ENCODE measurements at places on chromosomes 6 and 20.

GRCh38 chr6:125174626-125175025 lies 21.1 kb downstream of the TPD52L1 start:
- DNase-seq, result no peak

- DNase-seq, result no peak
Observed at GRCh38 chr20:25863536-25864325, 167.1 kb upstream of the ZNF337 start.

- no peak for DNase-seq
Observed at GRCh38 chr6:119521251-119521650, 171.7 kb upstream of the MAN1A1 start.

DNA sequence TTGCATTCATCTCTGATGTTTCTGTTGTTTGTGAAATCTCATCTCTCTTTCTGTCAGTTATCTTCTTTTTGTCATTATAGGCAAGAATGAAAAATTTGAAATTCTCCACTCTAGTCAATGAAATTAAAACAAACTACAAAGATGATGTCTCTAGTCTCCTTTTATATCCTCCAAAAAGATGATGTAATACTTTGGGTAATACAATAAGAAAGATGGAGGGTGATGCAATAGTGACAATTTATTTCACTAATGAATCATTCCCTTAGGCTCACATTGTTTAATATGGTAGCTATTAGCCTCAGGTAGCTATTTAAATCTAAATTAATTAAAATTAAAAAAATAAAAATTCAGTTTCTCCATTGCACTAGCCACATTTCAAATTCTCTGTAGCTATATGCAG lies 145.4 kb downstream of the UST start:
- DNase-seq, result peak; percentile 6

DNA sequence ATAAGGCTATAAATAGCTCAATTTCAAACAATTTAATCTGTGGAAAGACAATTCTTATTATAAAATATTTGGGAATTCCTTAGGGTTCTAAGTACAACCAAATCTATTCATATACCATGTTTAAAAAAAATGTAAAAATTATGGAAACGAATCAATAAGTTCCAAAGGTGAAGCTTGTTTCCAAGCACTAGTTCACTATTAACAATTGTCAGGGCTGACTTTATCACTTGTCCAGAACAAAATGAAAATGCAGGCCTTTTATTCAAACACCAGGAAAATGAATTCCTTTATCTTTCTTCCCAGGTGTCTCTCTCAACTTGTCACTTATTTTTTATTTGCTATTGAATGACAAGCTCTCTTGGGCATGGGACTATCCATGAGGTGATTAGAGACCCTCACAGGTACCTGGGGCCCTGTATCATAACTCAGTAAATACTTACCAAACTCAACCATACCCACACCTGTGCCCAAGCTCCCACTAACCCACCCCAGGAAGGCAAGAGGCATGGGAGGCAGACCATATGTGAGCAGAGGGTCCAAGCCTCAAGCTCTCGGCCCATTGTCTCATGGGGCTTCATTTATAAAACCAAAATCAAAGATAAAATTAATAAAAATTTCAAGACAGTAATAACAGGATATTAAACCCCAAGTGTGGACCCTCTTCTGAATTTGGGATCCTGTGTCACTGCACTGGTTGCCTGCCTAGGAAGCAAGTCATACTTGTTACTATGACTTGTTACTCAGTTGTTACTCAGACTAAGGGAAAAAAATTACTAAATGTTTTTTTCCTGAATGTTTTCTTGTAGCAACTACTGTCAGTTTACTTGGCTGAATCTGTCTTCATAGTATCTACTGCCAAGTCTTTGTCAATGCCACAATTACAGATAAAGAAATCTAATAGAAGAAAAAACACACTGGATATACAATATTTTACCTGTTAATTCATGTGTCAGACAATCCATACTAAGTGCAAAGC lies 54.7 kb downstream of the PTPRK start:
- DNase-seq, result no peak

- peak; percentile 92 for DNase-seq
Observed at GRCh38 chr20:46004187-46004586, 4.5 kb upstream of the MMP9 start.

DNA sequence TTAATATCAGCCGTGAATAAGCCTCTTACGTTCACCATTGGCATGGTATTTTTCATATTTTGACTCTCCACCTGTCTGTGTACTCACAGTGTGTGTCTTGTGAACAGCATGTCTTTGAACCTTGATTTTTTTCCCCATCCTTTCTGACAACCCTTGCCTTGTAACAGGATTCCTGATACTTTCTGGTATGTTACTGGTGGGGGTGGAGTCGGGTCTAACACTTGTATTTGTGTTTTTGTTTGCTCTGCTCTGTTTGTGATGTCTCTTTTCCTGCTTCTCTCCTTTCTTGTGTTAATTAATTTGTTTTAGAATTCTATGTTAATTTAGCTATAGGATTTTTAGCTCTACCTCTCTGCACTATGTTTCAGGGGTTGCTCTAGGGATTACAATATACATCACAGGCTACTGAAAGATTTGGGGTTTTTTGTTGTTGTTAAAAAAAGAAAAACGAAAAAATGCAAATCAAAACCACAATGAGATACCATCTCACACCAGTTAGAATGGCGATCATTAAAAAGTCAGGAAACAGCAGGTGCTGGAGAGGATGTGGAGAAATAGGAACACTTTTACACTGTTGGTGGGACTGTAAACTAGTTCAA lies 245.1 kb downstream of the CDH4 start:
- no peak for DNase-seq

DNA sequence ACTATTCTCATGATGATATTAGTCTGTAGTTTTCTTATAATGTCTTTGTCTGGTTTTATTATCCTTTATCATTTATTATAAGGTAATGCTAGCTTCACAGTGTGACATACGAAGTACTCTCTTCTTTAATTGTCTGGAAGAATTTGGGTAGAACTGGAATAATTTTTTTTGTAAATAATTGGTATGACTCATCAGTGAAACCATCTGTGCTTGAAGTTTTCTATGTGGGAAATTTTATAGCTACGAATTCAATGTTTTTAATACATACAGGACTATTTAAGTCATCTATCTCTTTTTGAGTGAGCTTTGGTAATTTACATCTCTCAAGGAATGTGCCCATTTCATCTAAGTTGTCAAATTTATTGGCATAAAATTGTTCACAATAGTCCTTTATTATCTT lies 86.3 kb downstream of the SOD2 start:
- DNase-seq, result no peak

DNA sequence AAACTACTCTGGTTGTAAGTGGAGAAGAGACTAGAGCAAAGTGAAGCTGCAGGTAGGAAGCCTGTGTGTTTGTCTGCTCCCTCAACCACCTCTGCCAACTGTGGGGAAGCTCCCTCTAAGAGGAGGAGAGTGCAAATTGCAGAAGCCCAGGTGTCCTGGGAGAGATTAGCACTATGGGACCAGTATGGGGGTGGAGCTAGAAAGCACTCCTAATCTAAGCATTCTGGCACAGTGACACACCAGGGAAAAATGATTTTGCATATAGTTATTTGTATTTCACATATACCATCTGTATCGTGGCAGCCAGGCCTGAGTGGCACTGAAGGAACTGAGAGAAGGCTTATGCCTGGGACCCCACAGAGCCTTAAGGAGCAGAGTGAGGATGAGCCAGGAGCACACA lies 12.8 kb downstream of the GSTA1 start:
- no peak for DNase-seq

DNA sequence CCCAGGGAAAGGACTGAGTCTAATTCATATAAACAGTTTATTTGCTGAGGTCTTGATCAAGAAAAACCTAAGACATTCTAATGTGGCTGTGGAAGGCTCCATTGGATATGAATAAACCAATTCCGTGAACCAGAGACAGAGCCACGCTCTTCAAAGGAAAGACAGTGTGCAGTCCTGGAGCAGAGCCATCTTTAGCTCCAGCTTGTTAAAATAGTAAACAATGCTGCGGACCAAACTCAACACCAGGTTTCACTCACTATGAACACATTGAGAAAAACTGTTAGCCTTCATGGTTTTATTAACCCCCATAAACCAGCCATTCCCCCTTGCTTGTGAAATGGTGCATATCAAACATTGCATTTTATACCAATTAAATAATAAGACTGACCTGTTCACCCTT lies 61.9 kb downstream of the COL9A1 start:
- DNase-seq, result no peak

DNA sequence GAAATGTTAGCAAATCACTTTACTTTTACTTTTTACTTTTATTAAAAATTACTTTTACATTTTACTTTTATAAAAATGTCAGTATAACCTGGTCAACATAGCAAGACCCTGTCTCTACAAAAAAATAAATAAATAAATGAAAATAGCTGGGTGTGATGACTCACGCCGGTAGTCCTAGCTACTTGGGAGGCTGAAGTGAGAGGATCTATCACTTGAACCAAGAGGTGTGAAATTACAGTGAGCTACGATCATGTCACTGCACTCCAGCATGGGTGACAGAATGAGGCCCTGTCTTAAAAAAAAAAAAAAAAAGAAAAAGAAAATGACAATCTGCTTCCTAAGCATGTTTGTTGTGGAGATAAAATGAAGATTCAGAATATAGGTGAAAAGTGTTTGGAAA lies 31.0 kb upstream of the FBXO30 start:
- DNase-seq, result no peak

- DNase-seq, result no peak
Observed at GRCh38 chr6:15947923-15948322, 181.0 kb upstream of the MYLIP start.

DNA sequence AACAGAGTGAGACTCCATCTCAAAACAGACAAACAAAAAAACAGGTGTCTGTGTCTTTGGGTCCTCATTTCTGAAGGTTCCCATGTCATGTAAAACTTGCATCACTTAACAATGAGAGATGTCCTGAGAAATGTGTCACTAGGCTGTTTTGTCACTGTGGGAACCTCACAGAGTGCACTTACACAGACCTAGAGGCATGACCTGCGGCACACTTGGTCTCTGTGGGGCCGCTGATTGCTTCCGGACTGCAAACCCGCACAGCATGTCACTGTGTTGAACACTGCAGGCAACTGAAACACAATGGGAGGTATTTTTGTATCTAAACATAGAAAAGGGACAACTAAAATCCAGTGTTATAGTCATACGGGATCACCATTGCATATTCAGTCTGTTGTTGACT lies 42.3 kb upstream of the TMEM181 start:
- no peak for DNase-seq

GRCh38 chr6:16912756-16913155 lies 151.5 kb upstream of the ATXN1 start:
- no peak for DNase-seq

DNA sequence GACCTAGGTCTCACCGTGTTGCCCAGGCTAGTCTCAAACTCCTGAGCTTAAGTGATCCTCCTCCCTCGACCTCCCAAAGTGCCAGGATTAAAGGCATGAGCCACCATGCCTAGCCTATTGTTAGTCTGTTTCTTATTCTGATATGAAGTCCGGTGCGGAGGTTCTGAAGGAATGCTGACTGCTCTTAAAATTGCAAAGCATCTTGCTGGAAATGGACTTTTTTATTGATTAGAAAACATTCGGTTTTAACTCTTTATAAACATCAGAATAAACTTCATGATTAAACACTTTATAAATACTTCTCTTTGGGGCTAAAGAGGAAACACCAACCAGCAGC lies 3.2 kb downstream of the TNFAIP3 start:
- peak; percentile 33 for DNase-seq

- no peak for DNase-seq
Observed at GRCh38 chr6:1622220-1622850, 12.6 kb downstream of the FOXC1 start.

DNA sequence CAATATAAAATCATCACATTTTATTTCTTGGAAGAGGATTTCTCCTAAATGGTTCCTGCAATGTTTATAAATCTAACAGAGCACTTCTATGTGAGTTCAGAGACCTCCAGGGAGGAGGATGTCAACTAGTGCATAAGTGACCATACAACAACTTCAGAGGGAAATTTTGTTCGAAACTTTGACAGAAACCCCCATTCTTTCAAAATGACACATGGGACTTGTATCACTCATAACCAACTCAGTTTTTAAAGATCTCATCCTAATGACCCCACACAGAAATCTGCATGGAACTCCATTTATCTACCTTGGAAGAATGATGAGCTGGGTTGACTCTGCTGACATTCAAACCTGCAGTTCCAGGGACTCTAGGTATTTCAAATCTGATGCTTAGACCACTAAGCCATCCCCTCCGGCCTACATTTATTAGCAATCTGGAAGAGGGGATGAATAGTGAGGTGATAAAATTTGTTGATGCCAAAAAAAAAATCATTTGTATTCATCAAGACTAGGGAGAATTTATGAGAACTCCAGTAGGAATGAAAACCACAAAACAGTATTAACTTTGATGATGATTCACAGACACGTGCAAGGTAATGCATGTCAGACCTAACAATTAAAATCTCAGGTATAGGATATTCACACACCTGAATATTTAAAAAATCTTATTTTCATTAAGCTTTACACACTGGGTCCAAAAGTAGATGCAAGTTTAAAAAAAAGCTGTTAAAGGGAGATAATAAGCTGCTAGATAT lies 153.0 kb downstream of the REV3L start:
- no peak for DNase-seq

GRCh38 chr6:23656255-23657194 lies 469.5 kb upstream of the NRSN1 start:
- no peak for DNase-seq

DNA sequence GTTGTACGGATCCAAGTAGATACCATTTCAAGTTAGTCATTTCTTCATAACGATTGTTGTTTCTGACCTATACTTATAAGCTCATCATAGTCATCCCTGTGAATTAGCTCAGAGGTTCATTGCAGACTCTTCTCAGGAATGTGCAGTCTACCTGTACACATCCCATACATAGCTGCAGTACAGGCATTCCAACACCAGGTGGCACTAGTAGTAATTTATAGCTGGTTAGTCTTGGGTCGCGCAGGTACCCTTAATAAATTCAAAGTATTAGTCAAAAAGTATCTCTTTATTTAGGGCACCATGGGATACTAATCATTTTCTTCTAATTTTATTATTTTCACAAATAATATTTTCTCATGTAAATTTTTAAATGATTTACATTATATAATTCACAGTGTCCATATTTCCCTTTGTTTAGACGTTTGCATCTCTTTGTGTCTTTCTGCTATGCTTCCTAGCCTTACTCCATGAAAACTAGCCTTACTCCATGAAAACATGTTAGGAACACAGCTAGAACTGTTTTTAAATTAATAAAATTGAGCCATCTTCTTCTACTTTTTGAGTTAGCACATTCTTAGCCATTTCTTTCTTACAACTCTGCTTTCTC lies 128.6 kb upstream of the FAM83B start:
- DNase-seq, result peak; percentile 78

DNA sequence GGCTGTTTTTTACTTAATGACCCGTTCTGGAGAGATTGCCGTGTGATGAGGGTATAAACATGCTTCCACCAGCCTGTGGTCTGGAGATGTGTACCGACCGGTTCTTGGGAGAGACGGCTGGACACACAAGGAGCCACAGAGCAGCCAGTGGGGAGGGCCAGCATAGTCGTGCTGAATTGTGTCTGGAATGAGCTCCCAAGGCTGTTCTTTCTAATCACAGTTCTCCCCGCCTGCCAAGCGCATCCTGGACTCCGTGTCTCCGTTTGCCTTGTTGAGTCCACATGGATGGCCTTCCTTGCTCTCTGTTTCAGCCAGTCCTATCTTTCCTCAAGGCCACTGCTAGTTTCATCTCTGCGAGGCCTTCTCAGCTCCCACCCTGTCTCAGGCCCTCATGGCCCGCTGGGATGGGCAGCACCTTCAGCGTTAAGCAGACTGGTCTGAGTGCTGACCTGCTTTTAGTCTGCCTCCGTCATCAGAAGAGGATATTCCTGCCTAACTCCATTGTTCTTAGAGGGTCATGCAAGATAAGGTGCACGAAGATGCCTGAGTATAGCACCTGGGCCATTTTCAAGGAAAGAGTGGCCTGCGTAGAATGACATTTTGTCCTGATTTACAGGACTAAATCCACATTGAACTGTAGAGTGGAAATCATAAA lies 20.6 kb downstream of the MANBAL start:
- no peak for DNase-seq

Measured in suppressor macrophage treated with lipopolysaccharide for 4 hours (primary cell).